ENCODE measurements at places on chromosomes 6 and 20.

- no peak for DNase-seq
Observed at GRCh38 chr6:163842467-163842866, 427.9 kb downstream of the QKI start.

DNA sequence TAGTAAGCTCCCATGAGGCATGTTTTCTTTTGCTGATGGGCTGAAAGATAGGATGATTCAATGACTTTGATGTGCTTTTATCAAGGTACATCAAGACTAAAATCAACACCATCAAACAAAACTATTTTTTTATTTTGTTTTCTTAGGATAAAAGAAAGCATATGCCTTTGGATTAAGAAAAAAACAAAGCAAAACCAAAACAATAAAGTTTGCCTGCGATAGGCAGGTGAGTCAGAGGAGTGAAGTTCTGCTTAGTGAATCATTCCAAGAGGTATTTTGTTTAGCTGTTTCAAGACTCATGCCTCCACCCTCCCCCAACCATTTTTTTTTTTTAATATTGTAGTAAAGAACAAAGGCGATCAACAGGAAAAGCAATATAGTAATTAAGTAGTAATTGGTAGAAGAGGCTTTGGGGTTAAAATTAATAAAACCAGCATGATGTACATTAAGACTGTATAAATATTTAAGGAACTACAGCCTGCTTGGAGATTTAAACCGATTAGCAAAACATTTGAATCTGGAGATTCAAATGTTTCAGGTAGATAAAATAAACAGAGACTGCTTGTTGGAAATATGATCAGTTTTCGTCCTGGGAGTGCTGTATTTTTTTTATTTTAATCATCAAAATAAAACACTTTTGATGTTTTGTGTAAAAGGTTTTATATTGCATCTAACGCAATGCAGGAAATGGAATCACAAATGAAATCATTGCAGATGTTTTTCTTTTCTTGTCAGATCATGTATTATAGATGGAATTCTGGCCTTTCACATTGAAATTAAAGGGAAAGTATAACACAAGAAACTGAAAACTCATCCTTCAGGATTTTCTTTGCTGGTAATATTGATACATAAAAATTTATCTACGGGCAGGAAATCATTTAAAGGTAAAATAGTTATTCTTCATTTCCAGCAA, 482.3 kb upstream of the MANEA start:
- DNase-seq, result no peak

DNA sequence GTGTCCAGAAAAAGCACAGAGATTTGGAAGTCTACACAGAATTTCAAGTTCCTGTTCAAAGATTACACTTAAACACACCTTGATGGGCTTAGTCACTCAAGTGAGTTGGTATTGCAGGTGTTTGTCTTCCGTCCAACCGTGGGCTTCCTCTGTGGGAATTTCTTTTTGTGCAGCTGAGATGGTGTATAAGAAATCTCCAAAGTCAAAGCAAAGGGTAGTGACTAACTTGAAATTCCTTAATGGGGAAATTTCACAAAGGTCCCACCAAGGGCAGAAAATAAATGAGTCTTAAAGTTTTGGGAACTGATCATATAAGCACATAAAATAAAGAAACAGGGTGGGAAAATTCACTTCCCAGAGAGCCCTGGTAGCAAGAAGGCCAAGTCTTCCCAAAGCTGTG, 102.0 kb upstream of the TNFAIP3 start:
- no peak for DNase-seq

DNA sequence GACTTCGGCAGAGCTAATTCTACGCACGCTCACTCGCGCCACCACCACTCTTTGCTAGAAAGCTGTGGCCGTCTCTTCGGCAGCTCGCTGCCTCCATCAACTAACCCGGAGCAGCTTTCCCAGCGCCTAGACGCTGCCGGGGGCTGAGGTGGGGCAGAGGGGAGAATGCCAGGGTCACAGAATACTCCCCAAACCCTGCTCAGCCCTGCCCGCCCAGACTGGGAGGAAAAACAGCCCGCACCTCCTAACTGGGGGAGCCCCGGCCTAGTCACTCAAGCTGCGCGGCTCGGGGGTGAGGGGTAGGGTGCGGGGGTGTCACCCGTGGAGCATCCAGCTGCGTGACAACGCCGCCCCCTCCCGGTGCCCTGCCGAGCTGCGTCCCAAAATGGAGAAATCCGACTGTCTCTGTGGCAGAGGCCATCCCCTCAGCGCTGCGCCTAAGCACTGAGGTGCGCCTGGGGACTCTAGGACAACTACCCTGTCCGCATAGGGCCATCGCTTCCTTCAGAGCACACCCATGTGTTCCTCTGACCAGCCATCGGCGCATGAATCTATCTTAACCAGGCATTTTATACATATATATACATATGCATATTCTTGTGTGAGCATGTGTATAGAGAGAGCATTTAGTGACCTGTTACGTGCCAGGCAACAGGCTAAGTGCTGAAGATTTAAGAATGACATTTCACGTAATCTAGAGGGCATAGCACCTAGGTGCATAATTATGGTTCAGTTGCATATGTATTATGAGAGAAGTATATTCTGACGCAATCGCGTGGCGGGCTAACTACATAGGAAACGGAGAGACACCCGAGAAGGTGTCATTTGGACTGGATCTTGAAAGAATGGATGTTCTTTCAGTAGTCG, 1.5 kb upstream of the TENT5A start:
- DNase-seq, result peak; percentile 77

- no peak for DNase-seq
Observed at GRCh38 chr20:48180024-48180423, 394.7 kb upstream of the SULF2 start.

DNA sequence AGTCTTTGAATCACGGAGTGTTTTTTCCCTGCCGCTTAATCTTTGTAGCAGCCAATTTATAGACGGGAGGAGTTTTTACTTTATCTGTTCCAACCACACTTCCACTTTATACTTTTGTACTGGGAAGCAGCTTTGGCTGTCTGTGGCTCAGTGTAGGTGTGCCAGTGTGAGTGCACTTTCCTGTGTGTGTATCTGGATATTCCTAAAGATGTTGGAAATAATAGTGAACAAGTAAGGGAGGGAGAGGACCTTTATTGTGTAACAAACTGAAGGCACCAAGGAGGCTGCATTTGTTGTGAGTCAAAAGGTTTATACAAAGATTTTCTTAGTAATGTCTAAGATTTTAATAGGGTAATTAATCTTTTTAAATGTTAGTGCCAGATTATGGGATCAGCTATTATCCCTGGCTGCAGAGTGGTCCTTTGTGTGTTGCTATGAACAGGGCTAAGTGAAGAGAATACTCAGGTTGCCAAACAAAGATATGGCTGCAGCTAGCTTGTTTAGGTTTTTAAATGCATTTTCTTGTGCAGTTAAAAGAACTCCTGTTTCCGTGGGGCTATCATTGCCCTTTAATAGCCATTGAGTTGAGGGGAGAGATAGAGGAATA, 226.3 kb downstream of the RNF144B start:
- no peak for DNase-seq

DNA sequence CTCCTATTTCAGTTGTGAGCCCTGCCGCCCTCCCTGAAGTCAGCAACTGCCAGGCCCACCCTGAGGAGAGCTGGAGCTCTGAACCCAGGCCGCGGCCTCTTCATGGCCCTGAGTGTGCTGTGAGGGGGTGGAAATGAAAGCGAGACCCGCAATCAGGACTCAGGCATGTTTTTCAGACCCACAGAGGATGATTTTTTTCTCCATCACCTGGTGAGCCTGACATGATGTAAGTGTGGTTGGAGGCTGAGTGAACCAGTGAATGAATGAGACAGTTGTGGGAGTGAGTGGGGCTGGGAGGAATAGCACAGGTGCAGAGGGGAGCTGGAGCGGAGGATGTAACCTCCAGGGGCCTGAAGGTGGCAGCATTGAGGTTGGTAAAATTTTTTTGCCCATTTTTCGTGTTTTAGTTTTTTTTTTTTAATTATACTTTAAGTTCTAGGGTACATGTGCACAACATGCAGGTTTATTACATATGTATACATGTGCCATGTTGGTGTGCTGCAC, 18.3 kb downstream of the RAET1L start:
- DNase-seq, result peak; percentile 13

DNA sequence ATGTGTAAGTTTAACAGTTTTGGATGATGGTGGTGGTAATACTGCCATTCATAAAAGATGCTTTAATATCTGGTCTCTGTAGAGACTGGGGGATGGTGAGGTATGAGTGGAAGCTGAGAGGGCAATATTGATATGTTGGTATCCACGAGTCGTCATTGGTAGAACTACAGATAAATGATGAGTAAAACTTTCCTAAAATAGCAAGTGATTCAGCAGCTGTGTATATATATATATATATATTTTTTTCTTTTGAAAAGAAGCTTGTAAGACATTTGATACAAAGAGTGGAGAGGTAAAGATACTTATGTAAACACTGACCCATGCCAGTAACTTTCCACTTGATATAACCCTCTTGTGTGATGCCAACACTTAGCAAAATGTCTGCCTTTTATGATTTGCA, 41.7 kb upstream of the CITED2 start:
- DNase-seq, result no peak

- no peak for DNase-seq
Observed at GRCh38 chr20:62504323-62504722, 28.5 kb upstream of the GATA5 start.

- no peak for DNase-seq
Observed at GRCh38 chr6:129390900-129391299, 319.1 kb downstream of the ARHGAP18 start.

- DNase-seq, result peak; percentile 52
Observed at GRCh38 chr6:33692760-33693158, 18.7 kb downstream of the UQCC2 start.

GRCh38 chr6:83252719-83253118, 59.6 kb downstream of the RWDD2A start:
- no peak for DNase-seq

GRCh38 chr6:118080547-118080946, 173.5 kb downstream of the SLC35F1 start:
- DNase-seq, result no peak

GRCh38 chr6:116764961-116765841, at the start of gene FAM162B:
FAM162B (minus strand) TSS chr6:116765719; CDS start chr6:116765576, 143 bp downstream.
- no peak for DNase-seq

DNA sequence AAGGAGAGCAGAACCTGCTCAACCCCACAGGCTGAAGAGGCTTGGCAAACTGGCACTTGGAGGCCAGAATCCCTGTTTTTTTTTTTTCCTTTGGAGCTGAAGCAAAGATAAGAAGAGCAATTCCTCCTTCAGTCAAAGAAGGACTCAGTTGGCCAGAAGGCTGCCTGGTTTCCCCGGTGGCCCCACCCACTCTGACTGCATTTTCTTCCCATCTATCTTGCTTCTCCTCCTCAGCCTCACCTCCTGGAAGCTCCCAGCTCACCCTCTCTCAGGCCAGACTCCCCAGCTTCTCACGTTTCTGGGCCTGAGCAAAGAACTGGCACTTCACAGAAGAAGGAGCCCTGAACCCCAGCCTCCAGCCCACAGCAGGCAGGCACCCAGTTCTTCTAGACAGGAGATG, 2.4 kb downstream of the LRFN2 start:
- no peak for DNase-seq

DNA sequence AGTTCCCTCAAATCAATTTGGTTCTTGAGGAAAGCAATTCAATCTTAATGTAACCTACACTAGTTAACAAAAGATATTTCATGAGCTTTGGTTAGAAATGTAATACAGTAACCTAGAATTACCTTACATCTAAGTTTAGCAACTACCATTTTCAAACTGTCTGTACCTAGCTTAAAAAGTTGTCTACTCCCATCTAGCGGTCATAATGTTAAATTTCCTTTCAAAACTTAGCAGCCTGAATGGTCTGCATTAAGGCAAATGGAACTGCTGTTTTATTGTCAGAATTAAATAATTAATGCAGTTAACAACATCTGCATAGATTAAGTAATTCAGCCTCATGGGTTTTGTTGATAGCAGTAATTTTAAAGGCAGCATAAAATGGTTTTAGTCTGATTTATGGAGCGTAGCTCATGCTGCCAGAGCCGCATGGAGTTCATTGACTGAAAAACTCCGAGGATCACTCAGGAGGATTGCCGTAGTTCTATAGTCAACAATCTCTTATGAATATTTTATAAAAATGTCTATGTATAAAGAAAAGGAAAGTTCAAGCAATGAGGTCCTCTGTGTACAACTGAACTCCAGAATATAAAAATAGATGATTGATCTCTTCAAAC, 485.4 kb upstream of the MANEA start:
- DNase-seq, result no peak

DNA sequence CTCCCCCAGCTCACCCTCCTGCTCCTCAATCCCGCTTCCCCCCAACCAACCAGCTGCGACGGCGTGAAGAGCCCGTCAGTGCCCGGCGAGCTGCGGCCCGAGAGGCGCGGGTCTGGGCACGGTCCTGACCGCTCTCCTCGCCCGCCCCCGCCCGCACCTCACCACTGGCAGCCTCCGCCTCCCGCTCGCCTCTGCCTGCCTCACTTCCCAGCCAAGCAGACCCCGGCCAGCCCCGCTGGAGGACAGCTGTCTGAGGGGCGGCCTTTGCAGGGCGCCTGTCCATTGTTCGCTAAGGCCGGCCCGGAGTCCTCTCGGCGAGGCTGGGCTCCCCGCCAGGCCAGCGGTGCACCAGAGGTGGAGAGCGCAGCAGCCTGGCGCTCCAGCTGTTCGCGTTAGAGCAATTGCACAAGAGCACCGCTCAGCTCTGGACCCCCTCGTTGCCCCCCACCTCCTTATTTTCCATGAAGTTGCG, 1.3 kb downstream of the SOBP start:
- DNase-seq, result no peak

DNA sequence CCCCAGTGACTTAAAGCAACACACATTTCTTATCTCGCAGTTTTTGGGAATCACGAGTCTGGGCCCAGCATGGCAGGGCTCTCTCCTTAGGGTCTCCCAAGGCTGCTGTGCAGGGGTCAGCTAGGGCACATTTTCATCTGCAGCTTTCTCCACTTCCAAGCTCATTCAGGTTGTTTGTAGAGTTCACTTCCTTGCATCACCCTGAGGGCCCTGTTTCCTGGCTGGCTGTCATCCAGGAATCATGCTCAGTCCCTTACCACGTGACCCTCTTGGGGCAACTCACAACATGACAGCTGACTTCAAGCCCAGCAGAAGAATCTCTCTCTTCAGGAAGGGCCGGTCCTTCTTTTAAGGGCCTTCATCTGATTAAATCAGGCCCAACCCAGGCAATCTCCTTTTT, 21.3 kb downstream of the SNAP25 start:
- DNase-seq, result no peak

- peak; percentile 63 for DNase-seq
Observed at GRCh38 chr6:33112148-33112547, 36.4 kb downstream of the HLA-DPB1 start.

GRCh38 chr20:32387252-32387651, 29.1 kb downstream of the ASXL1 start:
- peak; percentile 57 for DNase-seq

- DNase-seq, result no peak
Observed at GRCh38 chr6:73515204-73515655, 5.6 kb downstream of the EEF1A1 start.

DNA sequence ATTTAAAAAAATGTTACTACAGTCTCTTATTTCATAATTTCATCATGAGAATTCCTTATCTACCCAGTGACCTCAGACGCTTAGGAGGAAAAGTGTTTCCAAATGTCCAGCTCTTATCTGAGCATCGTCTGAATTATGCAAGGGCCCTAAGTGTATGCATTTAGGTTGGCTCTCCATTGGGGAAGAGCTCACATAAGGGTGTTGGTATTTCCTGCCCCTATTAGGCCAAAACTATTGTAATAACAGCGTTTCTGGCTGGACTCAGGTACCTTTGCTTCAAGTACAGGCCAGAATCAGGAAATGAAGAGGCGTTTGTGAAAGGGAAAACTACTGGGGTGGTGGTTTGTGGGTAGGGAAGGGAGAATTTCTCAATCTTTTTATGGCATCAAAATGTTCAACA, 40.4 kb upstream of the SGK1 start:
- DNase-seq, result no peak

All from T-helper 2 cell (primary cell).